SJSA1 (cell line): ENCODE measurements at places on chromosomes 7 and 10. TPM values are rescaled to one million over a fixed set of nuclear protein-coding genes. Genes with fewer than 3 reads are reported as not detected.

GRCh38 chr7:151549644-151550043, 29.9 kb upstream of the RHEB start:
- no peak for DNase-seq

- DNase-seq = no peak
Observed at GRCh38 chr10:61589547-61590243, 73.0 kb upstream of the CABCOCO1 start.

GRCh38 chr7:7228472-7228871, 46.1 kb downstream of the C1GALT1 start:
- no peak for DNase-seq

DNA sequence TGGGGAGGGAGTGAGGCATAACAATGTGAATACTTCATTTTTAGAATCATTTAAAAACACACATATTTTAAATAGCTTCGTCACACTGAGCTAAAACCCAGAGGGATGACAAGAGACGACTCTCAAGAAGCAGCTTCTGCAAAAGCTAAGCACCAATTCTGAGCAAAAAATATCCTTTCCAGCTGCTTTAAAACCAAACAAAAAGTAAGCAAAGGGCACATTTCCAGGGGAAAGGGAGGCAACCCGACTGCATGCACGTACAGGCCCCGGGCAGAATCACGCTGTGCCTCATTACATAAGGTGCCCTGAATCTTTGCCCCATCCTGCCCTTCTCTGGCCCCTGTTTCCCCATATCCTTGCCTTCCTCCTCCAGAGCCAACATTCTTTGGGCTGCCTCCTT, 78.4 kb downstream of the DGKI start:
- DNase-seq = no peak

OR2A42 gene
- not detected in 2 replicates for total RNA-seq

UNCX gene
- total RNA-seq = not detected in 2 replicates
